ENCODE measurements at places on chromosomes 2 and 18. TPM values are rescaled to one million over a fixed set of nuclear protein-coding genes. Genes with fewer than 3 reads are reported as not detected.

The CHRNG gene
- total RNA-seq, result not detected

The PSD4 gene
- 141 TPM for total RNA-seq

The TSPYL6 gene
- not detected for total RNA-seq

The FOSL2 gene
- 114 TPM for total RNA-seq

The TTC27 gene
- 17.2 TPM for total RNA-seq

The LCT gene
- 0.10 TPM for total RNA-seq

The APCDD1 gene
- total RNA-seq, result not detected

The SLC40A1 gene
- 92.7 TPM for total RNA-seq

The FHOD3 gene
- total RNA-seq, result not detected

The MDH1B gene
- total RNA-seq, result not detected

The FEZ2 gene
- 11.4 TPM for total RNA-seq

The DSEL gene
- total RNA-seq, result 1.1 TPM

The LHCGR gene
- total RNA-seq, result not detected

The POLR1A gene
- total RNA-seq, result 19.2 TPM

- DNase-seq, result no peak
Measured at GRCh38 chr2:176169711-176170110, 12.6 kb downstream of the HOXD3 start.

DNA sequence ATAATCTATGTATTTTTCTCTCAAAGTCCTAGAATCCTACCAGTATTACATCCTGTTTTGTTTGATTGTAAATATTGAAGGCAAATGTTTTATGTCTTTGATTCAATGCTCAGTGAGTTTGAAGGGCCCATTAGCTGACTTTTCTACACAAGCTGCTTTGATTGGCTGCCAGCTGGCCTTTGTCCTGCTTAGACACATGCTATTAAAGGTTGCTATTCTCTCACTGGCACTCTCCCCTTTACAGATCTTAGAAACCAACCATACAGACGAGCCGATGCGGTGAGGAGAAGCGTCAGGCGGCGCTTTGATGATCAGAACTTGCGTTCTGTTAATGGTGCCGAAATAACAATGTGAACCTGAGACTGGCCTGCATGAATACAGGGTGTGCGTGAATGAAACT is 69.7 kb downstream of the PRPF40A start:
- DNase-seq, result no peak

- no peak for DNase-seq
Measured at GRCh38 chr18:2898186-2898640, 51.4 kb downstream of the EMILIN2 start.

DNA sequence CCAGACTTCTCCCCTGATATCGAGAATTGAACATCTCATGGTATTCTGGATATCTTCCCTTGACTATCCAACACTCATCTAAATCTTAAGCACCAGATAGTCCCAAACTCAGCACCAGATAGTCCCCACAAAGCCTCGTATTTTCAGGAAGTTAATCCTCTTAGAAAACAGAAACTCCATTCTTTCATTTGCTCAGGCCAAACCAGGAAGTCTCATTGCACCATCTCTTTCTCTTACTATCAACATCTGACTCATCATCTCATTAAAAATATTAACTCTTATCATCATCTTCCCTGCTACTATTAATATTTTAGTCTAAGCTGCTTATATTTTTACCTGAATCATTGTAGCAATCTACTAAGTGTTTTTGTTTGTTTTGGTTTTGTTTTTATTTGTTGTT is 286.4 kb downstream of the GALNT13 start:
- DNase-seq, result no peak

- no peak for DNase-seq
Measured at GRCh38 chr2:80114812-80115211, 189.7 kb downstream of the LRRTM1 start.

GRCh38 chr18:49856496-49856895 is 43.2 kb upstream of the ACAA2 start:
- no peak for DNase-seq

- DNase-seq, result no peak
Measured at GRCh38 chr2:3669656-3670055, 11.7 kb downstream of the ALLC start.

GRCh38 chr18:7856733-7857132 is 289.6 kb downstream of the PTPRM start:
- no peak for DNase-seq

- no peak for DNase-seq
Measured at GRCh38 chr2:105118960-105119359, 81.1 kb downstream of the MRPS9 start.

DNA sequence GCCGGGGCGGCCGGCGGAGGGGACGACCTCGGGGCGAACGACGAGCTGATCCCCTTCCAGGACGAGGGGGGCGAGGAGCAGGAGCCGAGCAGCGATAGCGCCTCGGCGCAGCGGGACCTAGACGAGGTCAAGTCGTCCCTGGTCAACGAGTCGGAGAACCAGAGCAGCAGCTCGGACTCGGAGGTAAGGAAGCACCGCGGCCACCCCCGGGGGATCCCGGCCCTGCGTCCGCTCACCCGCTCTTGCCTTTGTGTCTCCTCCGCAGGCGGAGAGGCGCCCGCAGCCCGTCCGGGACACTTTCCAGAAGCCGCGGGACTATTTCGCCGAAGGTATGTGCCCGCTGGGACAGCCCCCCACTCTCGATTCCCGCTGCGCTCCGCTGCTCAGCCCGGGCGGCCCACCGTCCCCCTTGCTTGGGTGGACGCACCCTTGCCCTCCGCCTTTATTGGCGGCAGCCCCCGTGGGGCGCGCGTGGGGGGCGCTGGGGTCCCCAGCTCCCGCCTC is 611 bp downstream of the TCF7L1 start:
- DNase-seq, result no peak

- no peak for DNase-seq
Measured at GRCh38 chr2:104844807-104845551, 8.9 kb upstream of the POU3F3 start.

DNA sequence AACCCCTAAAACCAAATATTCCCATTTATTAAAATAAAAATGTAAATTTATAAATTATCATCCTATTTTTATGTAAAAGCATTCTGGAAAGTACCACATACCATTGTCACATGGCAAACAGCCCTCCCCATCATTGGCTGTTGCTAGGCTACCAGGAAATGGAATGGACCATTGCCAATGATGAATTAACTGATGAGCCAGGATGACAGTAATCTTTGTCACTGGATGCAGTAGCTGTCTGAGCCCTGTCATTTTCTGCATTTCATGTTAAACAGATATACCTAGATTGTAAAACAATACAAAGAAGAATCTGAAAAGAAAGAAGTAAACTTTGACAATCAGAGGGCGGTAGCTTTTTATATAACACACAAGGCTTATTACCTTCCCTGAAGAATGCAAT is 641.4 kb downstream of the BCL11A start:
- no peak for DNase-seq

GRCh38 chr2:170339750-170340692 is 162.1 kb downstream of the MYO3B start:
- no peak for DNase-seq

- no peak for DNase-seq
Measured at GRCh38 chr2:166147883-166148282, 20.1 kb upstream of the SCN1A start.

DNA sequence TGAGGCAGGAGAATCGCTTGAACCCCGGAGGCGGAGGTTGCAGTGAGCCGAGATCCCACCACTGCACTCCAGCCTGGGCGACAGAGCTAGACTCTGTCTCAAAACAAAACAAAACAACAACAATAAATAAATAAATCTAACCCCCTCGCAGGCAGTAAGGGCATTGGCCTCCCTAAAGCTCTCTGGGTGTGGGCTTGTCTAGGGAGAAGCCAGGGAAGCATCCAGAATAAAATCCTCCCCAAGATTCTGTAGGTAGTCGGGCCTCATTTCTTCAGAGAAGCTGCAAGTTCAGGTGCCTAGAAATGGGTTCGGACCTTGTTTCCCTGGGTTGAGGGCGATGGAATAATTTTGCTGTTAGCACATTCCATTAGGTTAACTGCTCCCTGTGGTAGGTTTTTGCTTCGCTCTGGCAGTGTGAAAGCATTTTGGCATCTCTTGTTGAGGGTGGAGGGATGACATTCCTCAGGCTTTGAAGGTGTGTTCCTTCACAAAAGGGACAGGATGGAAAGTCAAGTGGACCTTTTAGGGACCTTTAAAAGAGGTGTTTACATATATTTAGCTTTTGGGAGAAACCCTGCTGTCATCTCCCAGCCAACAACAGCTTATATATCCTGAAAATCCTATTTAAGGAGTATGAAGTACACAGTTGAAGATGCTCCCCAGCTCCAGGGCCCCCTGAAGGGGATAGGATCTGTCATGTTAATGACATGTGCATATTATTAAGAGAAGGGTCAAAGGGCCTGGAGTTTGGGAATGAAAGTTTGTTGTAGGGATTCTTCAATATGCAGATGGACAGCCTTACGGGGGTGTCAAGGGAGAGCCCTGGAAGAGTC is 17.7 kb downstream of the MYCN start:
- DNase-seq, result no peak

DNA sequence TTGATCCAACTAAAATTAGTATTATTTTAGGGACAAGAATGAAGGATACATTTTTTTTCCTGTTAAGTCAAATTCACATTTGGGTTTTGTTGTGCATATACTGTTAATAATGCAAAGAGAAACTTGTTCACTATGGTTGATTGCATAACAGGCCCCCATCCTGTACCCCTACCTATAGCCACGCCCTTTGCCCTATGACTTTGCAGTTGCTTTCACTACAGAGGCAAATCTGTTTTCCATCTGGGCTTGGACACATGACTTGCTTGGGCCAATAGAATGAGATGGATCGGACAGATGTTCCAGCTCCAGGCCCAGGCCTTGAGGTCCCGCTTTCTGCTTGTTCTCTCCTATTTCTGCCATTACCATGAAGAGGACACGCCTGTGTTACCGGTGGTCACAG is 278.5 kb upstream of the HNRNPA3 start:
- DNase-seq, result no peak

GRCh38 chr2:222931659-222932058 is 70.8 kb downstream of the ACSL3 start:
- no peak for DNase-seq

GRCh38 chr18:58476516-58477256 is 152.2 kb downstream of the ALPK2 start:
- no peak for DNase-seq

DNA sequence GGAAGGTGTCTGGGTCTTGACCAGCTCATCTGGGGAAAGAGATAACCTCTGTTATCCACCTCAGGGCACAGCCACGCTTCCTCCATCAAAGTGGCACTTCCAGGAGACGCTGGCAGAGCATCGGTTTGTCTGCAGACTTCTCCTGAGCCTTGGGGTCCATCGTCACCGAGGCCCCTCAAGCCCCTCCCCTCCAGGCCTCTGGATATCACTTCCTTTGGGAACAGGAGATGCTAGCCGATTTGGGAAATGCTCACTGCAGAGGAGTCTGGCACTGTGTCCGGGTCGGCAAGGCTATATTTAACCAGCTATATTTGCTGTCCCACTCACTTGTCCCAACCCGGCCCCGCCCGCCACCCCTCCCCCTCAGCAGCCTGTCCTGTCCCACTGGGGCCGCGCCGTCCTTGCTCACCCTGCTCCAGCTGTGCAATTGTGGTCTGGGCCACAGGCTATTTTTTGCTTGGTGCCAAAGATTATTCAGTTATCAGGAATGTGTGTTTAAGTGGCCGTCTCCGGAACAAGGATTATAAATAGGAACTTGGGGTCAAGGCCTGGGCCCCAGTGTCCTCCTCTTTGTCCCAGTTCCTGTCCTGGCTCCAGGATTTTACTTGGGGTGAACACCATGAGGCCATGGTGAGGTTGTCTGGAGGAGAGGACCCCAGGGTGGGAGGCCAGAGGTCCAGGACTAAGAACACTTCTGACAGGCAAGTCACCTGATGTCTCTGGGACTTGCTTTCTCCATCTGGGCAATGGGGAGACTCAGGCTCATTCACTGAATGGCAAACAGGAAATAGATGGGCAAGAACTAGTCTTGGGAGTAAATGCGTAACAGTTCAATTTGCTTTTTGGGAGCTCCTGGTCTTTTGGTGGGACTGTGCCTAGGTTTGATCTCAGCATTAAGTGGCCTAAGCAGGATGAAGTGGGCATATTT is 263.6 kb downstream of the DYSF start:
- DNase-seq, result no peak

GRCh38 chr2:190879474-190880377 is 895 bp upstream of the GLS start:
- DNase-seq, result no peak

DNA sequence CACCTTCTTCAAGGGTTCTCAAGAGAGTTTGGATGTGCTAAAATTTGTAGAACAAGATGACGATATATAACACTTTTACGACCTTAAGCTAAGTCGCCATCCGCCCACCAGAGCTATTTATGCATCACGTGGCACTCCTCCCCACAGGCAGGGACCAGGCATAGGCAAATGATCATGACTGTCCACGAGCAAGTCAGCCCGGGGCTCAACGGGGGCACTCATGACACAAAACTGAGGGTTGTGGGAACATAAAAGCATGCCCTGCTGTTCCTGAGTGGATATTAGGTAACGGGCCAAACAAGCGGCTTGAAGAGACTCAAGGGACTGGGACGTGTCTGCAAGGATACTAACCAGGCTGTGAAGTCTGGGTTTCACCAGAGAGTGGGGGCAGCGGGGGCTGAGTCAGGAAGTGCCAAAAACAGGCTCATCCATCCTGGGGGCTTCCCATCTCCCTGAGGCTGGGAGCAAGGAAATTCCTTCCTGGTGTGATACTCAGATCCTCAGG is 58.1 kb downstream of the FAM178B start:
- no peak for DNase-seq

GRCh38 chr18:36454245-36454644 is 156.7 kb downstream of the FHOD3 start:
- DNase-seq, result no peak

Measured in T-helper 17 cell (primary cell).